SW 1271 (cell line): ENCODE measurements at places on chromosomes 6 and 20.

DNA sequence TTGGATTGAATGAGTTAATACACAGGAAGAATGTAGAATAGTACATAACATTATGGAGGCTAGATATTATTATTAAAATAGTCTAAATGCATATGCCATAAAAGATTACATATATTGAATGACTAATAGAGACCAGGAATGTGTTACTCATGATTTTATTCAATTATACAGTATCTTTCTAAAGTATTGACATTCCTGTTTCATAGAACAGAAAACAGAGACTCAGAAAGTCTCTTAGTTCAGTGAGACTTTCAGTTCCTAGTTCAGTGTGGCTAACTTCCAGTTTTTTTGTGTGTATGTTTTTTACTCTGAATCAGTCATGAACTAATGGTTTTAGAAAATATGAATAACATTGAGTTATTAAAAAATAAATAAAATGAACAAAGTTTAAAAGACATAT is 34.6 kb upstream of the TMEM244 start:
- DNase-seq: no peak

- DNase-seq: peak; percentile 93
Measured at GRCh38 chr6:25962149-25963127, at the start of gene TRIM38. Gene TRIM38 (plus strand): TSS chr6:25962802. CDS start chr6:25966523, 3,721 bp downstream.

DNA sequence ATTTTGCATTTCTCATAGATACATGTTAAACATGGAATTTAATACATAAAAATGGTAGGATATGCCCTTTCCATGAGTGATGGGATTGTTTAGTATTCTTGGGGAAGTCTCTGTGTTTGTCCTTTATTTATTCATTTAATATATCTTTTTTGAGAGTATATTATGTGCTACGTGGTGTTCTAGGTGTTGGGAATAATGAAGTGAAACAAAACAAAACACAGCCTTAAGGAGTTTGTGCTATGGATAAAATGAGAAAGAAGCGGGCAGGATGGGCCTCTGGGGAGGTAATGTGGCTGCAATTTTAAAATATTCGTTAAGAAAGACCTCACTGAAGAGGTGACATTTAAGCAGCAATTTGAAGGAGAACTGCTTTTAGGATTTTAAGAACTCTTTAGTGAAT is 851.5 kb downstream of the MAFB start:
- DNase-seq: no peak

DNA sequence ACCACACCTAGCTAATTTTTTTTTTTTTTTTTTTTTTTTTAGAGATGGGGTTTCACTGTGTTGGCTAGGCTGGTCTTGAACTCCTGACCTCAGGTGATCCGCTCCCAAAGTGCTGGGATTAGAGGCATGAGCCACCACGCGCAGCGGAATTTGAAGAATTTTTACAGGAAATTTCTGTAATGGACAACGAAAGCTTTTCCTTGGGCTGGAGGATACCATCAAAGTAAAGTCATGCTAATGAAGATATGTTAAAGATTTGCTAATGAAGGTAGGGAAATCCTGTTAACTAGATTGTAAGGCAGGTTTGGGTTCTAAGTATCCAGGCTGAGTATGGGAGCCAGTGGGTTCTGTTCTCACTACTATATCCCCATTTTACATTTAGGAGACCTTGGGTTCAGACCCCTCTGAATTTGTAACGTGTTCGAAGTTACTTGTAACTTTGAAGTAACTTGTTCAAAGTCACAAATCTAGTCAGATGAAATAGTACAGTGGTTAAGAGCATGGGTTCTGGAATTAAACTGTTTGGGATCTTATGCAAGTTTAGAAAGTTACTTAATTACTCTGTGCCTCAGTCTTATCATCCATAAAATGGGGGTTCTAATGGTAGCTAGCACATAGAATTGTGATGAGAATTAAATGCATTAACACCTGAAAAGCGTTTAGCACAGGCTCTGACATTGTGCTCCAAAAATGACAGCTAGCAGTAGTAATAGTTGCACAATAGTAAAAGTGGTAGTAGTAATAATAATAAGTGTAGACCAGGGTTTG is 123.4 kb upstream of the GPR6 start:
- DNase-seq: no peak

DNA sequence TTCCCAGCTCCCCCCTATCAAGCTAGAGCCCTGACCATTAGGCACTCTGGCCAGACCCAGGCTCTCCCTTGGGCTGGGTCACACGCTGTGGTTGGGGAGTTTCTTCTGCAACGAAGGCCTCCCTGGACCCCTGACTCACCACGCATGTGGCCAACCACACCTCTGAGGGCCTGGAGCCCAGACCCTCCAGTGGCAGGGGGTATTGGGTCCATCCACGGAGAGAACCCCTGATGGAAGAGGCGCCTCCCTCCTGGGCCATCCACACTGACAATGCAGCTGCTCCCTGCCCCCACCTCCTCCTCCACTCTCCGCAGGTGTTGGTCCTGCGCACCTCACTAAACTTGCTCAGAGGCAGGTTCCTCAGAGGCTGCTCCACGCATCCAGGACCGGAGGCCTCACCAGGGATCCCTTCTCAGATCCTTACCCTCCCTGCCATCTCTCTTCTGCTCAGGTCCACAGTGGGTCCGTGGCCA is 125.4 kb downstream of the RNASET2 start:
- no peak for DNase-seq

DNA sequence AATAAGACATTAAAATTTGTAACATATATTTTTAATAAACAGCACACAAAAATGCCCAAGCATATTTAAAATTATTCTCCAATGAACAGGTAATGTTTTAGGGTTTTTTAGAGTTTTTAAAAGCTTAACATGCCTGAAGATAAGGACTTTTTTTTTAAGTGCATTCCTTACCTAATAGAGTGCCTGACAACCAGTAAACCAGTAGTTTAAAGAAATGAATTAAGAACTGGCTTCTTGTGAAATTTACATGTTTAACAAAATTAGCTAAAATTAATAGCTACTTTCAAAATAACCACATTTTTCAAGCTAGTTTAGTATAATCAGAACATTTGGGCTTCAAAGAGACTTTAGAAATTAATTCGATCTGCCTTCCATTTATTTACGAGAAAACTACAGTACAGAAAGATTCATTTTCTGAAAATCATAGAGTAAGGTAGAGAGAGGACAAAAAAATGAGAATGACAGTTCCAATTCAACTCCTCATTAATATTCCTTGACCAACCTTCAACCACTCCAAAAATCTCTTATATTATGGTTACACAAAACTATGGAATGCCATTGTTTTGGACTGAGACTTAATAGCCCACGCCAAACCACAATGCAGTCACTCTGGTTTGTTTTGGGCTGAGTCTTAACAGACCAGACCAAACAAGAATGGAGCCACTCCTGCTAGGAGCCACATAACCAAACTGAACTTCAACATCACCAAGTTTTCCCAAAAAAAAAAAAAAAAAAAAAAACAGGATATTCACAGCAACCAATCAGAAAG is 5.7 kb upstream of the PLN start:
- no peak for DNase-seq

- DNase-seq: no peak
Measured at GRCh38 chr6:47853766-47854165, 71.9 kb downstream of the OPN5 start.

- DNase-seq: no peak
Measured at GRCh38 chr6:80343511-80343910, 237.0 kb downstream of the BCKDHB start.
